Fibroblast of skin of left quadriceps (primary cell): ENCODE measurements at places on chromosomes 5 and 9.

DNA sequence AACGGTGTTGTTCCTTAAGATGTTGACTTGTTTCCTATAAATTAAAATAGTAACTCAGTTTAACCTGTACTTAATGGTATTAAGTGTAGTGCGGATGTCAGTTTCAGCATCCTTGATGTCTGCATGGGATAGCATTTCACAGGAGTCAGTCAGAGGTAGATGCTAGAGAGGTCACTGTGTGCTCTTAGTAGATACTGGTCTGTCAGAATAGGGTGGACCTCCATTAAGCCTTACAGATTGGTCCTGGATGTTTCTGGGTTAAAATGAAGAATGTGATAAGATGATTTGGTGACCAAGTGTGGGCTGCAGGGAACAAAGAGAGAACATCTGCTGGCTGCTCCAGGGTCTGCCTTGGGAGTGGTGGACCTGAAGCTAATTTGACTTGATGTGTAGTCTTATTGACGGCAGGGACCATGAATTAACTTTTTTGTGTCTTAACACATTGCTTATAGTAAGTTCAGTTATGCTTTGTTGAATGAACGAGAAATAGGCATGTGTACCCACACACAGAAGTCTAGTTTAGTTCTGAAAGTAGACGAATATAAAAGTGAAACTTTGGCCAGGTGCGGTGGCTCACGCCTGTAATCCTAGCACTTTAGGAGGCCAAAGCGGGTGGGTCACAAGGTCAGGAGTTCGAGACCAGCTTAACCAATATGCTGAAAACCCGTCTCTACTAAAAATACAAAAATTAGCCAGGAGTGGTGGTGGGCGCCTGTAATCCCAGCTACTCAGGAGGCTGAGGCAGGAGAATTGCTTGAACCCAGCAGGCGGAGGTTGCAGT is 12.5 kb downstream of the RAB24 start:
- DNase-seq, result no peak

- no peak for DNase-seq
Observed at GRCh38 chr5:172611913-172612312, 29.1 kb upstream of the NEURL1B start.

- DNase-seq, result no peak
Observed at GRCh38 chr9:93184432-93185265, 710 bp downstream of the WNK2 start.

DNA sequence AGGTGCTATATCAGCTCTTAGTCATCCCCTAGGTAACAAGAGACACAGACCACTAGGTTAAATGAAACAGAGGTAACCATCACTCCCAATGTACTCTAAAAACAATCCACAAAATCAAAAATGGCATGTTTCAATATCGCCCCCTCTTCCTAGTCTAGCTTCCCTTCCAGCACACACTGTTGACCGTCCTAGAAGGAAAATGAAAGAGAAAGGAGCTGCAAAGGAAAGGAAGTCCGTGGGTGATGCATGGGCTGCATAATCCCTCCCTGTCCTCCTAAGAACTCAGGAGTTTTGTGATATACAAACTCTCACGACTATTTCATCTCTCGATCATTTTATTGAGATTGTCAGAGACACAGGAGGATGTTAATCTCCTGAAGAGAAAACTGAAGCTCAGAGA is 101.6 kb downstream of the RFK start:
- no peak for DNase-seq

DNA sequence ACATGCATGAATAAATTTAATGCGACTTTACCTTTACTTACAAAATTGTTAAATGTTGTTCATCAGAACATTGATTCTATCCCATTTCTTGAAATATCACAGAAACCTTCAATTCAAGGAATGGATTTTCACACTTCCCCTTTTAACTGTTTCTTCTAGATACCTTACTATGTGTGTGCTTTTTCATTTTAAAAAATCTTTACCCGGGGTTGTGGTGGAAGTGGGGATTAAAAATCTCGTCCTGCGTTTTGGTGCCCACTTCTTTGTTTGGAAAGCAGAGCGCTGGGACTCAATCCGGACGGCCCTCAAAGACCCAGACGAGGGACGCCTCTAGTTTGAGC is 5.8 kb upstream of the MEF2C start:
- DNase-seq, result no peak

DNA sequence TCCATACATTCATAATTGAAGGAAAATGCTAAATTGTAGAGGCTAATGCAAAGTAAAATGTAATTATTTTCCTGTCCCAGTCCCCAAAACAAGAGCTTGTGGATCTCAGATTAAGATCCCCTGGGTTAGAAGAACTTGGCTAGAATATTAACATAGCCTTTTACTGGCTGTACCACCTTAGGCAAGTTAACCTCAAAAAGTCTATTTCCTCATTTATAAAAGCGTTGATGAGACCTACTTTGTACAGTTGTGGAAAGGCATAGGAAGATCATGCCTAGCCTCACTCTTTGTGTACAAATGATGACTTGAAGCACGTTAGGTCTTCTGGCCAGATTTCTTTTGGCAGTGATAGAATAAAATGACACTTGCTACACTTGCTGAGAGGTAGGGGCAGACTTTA is 97.2 kb downstream of the F2RL2 start:
- no peak for DNase-seq

DNA sequence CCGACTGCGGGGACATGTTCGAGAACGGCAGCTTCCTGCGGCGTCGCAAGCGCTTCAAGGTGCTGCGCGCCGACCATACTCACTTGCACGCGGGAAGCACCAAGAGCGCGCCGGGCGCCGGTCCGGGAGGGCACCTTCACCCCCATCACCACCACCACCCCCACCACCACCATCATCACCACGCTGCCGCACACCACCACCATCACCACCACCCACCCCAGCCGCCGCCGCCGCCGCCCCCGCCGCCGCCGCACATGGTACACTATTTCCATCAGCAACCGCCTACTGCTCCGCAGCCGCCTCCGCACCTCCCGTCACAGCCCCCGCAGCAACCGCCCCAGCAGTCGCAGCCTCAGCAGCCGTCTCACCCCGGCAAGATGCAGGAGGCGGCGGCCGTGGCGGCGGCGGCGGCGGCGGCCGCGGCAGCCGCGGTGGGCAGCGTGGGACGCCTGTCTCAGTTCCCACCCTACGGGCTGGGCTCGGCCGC is 514 bp downstream of the FOXB2 start:
- no peak for DNase-seq

DNA sequence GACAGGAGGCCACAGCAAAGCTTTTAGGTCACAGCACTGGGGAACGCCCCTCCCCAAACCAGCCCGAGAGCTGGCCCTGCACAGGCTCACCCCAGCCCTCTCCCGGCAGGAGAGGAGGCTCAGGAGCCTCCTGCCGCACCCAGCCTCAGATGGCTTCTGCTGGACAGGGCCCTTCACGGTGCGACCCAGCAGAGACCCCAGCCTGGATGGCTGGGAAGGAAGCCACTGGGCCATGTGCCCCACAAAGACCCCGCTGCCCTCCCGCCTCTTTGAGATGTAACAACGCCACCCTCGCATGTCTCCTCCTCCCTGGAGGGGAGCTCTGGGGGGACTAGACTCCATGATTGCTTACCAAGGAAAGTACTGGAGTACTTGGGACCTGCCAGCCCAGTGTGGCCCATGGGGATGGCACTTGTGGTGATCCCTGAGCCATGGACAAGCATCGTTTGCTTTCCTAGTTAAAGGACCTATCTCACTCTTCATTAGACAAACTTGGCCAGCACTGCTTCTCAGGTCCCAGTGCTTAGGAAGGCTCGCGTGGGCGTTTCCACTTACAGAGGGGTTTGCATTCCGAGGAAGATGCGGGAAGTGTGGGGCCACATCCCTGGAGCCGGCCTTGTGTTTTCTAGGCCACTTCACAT is 9.0 kb downstream of the MYMK start:
- no peak for DNase-seq

GRCh38 chr9:14994738-14995137 is 84.5 kb upstream of the FREM1 start:
- DNase-seq, result no peak

DNA sequence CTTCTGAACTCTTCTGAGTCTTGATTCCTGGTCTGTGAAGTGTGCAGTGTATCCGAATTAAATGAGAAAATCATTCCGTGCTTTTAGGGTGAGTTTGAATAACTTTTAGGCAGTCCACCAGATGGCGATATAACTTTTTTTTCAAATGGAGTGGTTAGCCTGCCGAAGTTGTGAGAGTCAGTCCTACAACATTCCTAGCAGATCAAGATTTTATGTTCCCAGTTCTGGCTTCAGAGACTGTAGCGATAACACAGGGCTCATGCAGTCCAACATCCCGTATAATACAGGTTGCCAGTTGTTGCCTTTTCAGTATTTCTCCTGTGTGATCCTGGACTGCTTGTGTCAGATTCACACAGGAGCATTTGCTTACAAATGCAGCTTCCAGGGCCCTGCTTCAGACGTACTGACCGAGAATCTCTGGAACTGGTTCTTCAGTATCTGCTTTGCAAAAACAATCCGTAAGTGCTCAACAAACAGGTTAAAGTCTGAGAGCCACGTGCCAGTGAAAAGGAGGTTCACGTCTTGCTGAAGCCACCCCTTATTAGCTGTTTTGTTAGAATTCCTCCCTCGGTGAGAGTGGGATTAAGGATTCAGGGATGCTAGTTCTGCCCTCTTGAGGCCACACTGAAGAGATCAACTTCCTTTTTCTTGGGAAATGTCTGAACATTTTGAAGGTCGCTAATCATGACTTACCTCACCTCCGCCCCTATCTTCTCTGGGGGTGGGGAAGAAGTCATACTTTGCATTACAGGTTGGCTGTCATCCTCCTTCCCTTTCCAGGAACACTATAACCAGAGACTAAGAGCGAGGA is 22.8 kb downstream of the SMIM3 start:
- DNase-seq, result peak; percentile 48

DNA sequence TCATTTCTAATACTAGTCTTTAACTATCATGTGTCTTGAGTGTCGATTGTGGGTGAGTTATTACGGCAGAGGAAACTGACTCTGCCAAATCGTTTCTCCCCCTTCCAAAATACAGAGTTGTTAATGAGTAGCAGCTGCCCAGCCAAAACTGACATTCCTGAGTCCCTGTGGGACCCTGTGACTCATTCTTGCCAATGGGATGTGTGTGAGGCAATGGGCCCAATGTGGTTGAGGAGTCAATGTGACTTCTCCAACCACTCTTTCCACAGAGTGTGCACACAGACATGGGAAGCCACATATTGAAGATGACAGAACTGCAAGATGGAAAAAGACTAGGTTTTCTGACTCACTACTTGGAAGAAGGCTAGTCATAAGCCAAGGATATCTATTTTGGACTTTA is 434.7 kb downstream of the DTWD2 start:
- peak; percentile 99 for DNase-seq

DNA sequence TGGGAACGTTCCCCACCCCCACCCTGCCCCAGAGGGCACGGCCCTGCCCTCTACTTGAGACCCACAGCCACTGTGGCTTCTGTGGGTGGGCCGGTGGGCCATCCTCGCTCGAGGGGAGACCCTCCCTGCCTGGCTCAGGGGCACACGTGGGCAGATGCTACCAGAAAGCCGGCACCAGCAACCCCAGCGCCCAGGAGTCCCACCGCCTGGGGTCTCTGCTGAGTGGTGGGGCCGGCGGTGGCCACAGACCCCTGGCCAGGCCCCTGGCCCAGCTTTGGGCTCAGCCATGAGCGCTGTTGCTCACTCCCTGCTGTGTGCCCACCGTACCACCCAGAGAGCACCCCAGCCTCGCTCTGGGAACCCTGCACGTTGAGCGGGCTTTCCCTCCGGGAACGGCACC is 16.5 kb upstream of the NRARP start:
- no peak for DNase-seq

DNA sequence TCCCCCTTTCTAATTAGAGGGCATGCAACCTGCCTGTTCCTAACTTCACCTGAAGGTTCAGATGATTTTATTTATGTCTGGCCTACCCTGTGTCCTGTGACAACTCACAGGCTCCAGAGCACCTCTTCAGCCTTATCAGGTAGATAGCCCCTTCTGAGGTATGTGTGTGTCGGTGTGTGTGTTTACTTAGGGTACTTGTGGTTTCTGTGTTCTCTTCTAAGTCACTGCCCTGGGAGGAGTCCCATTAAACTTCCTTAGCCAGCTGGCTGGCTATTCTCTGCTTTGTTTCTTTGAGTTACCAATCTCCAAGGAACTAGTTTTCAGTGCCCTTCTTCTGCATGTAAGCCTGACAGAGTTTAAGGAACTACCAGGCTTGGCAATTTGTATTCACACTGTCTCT is 74.9 kb downstream of the UNC13B start:
- no peak for DNase-seq

DNA sequence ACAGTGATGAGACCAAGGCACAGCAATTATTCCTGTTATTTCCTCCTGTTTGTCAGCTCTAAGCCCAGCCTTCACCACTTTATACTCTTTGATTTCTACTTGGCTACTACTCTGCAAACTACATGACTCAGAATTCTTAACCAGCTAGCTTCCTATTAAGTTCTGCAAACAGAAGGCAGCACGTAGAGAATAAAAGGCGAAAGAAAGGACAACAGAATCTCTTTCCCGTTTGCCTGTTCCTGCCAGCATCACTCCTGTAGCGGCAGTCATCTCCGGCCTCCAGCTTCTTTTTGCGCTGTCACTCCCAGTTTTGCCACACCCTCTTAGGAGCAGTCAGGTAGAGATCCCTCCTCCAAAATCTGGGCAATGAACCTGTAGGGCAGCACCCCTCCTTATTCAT is 29.9 kb downstream of the DPYSL3 start:
- DNase-seq, result no peak

- DNase-seq, result no peak
Observed at GRCh38 chr9:11312966-11313365, 700.2 kb upstream of the PTPRD start.

- DNase-seq, result no peak
Observed at GRCh38 chr9:83270116-83270515, 207.2 kb upstream of the RASEF start.

DNA sequence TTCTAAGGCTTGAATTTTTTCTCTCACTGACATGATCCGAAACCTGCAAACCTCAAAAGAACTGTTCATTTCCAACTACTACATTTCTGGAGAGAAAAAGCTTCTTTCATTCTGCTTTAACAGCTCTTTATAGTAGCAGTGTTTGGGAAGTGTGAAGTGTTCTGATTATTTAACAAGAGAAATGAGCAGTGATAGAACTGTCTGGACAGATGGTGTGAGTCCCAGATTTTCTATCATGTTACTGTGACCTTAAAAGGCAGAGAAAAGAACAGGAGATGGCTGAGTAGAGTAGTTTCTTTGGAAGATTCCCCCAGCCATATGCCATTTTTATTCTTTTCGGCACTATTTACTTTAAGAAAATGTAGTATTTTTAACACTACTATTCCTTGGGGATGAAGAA is 41.3 kb upstream of the TAL2 start:
- no peak for DNase-seq
